T-cell (primary cell): ENCODE measurements at places on chromosomes 3 and 15.
A peak's percentile ranks its signal among the peaks of the same experiment; 100 is the strongest.

GRCh38 chr3:80533553-80533952, 765.8 kb upstream of the ROBO1 start:
- no peak for DNase-seq

GRCh38 chr3:143970773-143971358, 757 bp upstream of the DIPK2A start:
- DNase-seq: no peak

DNA sequence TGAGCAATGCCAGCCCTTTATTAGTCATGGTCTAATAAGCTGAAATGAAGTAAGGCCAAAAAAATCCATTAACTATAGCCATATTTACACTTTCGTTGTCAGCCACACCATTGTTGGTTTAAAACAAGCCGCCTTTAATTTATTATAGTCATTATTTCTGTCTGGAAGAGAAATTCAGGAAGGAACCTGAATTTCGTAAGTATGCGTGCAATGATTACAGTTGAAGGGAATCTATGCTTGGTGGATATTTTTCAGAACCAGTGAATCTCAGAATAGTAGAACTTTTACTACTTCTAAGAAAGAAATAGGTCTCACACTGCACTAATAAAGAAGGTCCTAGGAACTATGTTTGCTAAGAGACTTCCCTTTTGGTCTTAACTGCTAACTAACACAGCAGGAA, 59.1 kb downstream of the FAM43A start:
- DNase-seq: no peak

DNA sequence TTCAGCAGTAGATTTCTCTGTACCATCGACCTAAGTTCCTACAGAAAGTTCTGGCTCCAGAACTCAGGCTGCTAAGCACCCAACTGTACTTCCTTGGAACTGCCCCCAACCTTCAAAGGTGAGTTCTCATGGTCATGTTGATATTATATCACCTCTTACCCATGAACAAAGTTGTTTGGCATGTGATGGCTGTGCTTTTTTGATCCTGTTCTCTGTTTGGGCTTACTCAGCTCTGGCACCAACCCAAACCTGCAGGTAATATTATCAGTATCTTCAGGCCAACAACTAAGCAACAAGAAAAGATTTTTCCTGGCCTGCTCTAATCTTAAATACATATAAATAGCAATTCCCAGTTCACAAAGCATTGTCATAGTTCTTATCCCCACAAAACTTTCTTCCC, 318.7 kb upstream of the LMCD1 start:
- DNase-seq: no peak

DNA sequence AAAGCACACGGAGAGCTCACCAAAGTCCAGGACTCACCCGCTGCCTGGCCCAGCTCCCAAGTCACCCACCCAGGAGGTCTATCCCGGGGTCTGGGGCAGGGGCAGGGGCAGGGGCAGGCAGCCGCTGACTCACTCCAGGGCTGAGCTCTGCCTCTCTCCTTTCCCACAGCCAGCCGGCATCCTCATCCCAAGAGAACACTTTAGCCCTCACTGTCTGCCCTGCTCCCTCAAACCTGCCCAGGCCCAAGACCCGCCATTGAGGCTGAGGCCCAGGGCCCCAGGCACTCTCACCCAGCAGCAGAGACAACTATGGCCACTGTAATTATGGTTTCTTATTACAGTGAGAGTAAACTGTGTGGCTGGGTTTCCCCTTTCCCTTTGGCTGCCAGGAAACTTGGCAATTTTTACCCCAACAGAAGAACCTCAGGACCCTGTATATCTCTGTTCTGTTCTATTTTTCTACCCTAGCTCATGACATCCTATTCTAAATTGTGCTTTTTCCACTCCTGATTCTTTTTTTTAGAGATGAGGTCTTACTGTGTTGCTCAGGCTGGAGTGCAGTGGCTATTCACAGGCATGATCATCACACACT, 53.0 kb downstream of the IQSEC1 start:
- no peak for DNase-seq

DNA sequence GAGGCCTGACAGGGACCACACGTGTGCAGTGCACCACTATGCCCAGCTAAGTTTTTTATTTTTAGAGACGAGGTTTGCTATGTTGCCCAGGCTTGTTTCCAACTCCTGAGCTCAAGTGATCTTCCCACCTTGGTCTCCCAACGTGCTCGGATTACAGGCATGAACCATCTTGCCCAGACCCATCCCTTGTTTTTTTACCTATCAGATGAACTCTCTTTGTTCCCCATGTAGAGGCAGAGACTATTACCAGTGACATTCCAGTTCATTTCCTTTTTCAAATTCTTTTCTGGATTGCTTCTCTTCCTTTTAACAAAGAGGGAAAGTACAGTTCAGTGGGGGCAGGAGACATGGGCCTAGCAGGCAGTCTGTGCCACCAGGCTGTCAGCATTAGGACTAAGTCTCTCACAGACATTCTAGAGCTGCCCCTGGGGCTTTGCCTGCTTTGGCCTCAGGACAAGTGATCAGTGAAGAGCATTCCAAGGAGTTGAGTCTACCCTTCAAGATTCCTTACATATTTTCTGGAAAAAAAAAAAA, 103.5 kb upstream of the SLC7A14 start:
- no peak for DNase-seq

DNA sequence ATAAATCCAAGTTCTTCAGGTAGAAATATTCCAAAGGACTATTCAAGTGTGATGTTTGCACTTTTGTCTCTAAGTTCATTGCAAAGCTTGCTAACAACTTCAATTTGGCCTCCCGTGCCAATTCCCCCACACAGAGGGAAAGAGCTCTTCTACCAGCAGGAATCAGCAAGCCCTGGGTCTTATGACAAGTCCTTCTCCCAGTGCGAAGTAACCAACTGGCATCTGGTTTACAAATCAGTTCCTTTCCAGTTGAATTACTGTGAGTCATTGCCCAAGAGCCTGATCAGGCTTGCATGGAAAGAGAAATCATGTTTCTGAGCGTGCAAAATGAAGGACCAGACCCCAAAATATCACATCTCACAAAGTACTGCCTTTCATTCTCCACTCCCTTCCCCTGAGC, 62.7 kb upstream of the SLCO3A1 start:
- no peak for DNase-seq

DNA sequence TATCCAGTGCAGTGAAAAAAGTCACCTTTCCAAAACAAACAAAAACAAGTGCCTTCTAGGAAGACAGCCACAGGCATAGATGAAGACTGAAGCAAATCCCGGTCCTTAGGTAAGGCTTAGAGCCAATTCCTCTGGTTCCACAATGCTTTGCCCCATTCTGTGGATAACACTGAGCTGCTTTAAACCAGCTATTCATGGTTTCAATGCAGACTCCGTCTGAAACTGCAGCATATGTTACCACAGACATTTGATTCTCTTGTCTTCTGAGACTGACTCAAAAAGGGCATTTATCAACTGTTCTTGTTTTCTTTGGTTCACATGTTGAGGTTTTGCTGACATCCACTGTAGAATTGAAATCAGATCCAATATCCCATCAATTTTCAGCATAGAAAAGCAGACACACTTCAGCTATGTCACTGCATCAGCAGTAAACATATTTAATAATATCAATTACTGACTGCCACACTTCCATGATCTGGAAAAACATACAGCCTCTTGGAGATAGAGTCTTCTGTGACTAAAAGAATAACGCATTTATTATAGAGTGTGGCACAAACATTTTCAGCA, 659.3 kb downstream of the ROBO2 start:
- no peak for DNase-seq

- no peak for DNase-seq
These were observed 76.2 kb upstream of the NSMCE3 start for GRCh38 chr15:29345549-29346525.

DNA sequence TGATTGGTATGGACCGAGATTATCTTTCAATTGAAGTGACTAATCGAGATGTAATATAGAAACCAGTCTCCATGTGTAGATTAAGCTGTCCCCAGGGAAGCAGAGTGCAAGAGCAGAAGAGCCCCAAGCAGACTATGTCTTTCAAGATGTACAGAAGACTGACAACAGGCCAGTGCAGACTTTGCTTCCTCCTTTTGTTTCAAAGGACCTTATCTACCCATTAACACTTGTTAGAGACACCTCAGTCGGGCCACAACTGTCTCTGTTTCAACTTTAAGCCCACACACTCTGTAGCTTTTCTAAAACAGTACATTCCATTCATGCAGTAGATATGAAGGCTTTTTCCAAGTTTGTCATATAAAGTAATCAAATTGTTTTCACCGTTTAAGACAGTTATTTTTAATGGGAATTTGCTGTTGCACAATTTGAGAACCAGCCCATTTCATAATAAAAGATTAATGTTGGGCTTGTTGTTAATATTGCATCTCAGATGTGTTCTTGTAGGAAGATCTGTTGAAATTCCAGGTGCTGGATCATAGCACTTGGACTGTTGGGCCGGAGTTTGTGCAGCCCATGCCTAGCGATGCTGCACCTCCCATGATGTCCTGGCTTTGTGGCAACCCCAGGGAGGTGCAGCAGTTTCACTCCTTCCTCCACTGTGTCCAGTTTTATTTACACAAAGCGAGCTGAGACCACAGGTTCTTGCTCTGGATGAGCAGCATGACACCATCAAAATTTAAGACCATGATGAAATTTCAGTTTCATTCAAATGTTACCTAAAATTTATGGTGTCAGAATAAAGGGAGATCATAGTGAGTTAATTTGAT, 12.4 kb downstream of the GORASP1 start:
- DNase-seq: no peak

DNA sequence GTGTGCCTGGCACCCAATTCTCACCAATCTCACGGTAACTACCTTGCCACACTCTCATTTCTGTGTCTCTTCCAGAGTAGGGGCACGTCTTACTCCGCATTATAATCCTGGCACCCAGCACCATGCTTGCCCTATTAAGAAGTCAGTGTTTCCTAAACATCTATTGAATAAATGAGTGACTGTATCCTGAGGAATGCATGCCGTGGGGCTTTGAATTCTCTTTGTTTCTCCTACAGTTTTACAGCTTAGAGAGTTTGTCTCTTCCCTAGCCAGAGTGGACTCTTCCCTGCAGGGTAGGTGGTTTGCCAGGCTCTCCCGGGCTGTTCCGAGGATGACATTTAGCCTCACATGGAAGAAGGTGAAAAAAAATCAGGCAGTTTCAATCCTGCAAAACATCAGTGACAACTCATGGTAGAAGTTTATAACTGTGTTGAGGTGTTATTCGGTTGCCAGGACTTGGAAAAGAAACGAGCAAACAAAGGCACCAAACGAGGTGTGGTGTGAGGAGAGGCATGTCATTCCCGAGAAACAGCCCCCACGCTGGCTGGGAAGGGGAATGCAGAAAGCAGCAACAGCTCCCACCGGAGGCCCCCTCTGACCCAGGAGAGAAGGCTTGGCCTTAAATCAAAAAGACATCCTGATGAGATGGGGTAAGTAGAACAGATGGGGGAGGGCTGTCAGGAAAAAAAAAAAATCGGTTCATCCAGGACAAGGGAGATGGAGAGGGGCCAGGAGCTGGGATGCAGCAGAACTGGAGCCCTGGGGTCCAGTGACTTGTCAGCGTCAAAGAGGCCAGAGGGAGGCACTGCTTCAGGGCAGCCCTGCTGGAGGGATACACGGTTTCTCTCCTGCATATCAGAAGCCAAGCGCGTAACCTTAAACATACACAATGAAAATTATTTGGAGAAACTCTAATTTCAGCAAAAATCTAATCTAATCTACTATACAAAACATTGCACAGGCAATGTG, 168.4 kb upstream of the ARRDC4 start:
- DNase-seq: no peak

- no peak for DNase-seq
These were observed 6.3 kb downstream of the CMTM7 start for GRCh38 chr3:32397941-32398340.

GRCh38 chr15:58921267-58921790, 12.2 kb downstream of the SLTM start:
- no peak for DNase-seq

- no peak for DNase-seq
These were observed 137.6 kb upstream of the HACD2 start for GRCh38 chr3:123722456-123722855.

DNA sequence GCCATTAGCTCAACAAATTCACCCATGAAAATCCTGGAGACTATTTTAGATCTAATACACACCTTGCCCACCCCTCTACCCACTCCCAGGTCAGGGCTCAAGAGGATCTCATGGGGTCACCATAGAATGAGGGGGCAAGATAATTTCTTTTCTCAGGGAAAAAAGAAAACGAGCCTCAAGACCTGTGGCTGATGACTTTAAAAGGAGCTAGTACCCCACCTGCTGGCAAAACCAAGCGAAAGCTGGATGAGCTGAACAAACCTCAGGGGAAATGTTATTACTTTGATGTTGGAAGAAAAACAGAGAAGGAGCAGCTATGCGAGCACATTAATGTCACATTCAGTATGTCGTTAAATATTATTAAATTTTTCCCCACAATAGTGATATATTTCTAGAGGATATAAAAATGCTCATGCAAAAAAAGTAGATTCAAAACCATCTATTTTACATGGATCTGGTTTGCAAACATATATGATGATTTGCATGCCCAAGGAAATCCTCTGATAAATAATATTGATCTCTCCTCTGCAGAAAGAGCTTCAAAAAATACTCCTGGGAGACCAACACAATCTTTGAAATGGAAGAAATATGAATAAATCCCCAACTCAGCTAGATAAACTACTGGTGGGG, 37.7 kb downstream of the PLD1 start:
- peak; percentile 40 for DNase-seq

GRCh38 chr3:108219336-108219735, 2.9 kb downstream of the IFT57 start:
- no peak for DNase-seq

GRCh38 chr15:85611361-85611760, 183.4 kb downstream of the KLHL25 start:
- no peak for DNase-seq

DNA sequence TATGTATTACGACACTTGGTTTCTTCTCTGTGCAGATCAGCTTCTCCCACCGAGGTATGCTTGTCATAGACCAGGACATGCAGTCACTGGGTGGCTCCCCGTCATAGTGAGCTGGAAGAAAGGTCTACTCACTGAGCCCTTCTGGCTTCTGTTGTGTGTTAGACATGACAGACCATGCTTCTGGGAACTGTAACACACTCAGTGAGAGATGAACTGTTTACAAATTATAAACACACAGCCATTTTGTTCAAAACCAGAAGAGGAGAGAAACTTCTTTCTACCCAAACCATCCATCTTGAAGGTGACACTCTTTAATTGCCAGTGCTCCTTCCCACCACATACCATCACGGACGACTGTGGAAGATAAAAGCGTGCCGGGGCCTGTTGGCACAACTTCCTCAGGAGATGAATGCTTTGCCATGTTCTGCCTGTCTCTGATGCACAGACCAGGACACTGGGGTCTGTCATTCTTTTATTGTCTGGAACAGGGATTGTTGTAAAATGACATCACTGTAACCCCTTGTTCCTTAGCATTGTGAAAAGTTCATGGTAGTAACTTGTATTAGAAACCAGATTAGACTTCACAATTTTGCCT, 214.3 kb downstream of the MCTP2 start:
- DNase-seq: no peak

- no peak for DNase-seq
These were observed 100.9 kb downstream of the MYO5A start for GRCh38 chr15:52427804-52428203.

DNA sequence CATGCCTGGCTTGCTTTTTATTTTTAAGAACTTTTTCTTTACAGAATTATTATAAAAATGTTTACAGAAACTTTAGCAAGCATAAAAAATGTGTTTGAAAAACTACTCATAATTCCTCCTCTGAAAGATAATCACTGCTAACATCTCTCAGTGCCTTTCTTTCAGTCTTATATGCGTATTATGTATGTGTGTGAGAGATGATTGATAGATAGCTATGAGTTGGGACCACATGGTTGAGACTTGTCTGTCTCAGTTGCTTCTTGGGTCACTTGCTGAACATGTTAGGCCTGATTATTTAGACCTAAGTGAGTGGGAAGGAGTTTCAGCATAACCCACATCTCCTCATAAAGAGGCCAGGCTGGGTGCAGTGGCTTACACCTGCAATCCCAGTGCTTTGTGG, 11.1 kb downstream of the MAP6D1 start:
- no peak for DNase-seq
